ENCODE measurements at places on chromosomes 12 and 14.

- DNase-seq, result no peak
Observed at GRCh38 chr12:102438047-102438826, 42.1 kb downstream of the IGF1 start.

DNA sequence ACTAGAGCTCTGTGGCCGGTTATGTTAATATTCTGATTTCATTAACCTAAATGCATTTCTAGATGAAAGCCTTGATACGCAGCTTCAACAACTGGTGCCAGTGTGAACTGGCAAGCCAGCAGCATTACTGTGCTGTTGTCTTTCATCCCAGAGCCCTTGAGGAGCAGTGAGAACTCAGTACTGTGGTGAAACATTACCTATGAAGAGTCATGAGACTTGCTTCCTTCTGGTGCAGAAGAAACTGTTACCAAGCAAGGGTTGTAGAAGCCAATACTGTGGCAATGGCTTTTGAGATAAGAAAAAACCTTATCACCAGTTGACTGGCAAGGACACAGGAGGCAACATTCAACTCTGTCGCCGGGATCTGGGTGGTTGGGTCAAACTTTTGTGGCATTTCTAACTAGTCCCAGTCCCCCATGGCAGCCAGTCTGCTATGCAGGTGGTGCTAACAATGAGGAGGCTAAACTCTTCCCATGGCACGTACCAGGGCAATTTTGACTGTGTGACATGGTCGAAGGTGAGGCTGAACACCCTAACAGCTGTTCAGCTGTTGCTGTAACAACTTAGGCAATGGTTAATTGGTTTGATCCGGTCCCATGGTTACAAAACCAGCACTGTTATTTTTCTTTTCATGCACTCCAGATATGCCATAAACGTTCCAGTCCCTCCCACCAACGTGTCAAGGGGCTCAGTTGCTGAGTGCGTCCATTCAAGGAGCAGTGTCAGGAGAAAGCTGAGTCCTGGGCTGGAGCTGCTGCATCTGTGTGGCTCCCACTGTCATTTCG is 12.6 kb upstream of the LGALS3 start:
- no peak for DNase-seq

DNA sequence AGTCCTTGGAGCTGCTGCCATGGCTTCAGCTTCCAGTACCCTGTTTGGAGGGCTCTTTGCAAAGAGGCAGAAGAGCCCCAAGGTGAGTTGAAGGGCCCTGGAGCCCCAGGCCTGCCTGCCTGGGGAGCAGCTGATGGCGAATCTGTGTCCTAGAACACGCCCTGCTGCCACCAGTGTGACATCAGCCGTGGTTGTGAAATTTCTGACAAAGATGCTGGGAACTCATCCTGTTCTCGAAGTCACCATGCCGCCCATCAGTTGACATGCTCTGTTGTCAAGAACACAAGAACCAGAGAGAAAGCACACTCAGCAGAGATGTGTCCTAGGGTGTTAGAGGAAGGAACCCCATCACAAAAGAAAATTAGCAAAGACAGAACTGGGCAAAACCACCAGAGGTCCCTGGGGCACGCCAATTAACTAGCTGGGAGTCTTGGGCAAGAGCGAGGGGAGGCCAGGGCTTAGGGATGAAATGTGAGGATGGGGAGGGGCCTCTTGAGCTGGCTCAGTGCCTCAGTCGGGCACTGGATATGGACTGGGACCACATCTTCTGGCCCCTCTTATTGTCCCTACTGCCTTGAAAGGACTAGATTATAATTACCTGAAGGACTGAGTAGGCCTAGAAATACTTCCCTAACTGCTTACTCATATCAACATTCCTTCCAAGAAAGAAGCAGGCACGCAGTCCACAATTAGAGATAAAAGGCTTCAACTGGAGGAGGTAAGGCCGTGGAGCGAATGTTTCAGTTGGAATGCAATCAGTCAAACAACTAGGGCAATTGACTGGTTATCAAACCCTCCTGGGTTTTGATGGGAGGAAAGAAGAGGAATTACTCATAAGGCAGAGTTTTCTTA is 163.1 kb downstream of the CACNA1C start:
- DNase-seq, result peak; percentile 33

DNA sequence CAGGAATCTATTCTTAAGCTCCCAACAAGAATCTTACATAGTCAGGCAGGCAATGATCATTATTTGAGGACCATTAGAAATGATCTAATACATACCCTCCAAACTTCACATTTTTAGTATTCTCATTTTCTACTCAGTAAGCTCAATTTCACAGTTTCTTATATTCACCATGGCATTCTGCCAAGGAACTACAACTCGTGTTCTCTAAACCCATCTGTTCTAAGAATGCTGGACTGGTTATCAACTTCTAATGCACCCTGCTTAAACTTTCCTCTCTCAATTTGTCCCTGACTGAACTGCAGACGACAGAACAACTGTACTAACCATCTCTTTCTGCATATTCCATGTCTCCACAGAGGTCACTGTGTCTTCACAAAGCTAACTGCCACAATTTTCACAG is 58.6 kb downstream of the GXYLT1 start:
- DNase-seq, result no peak

GRCh38 chr12:127745469-127746212 is 521.3 kb upstream of the TMEM132C start:
- peak; percentile 14 for DNase-seq

GRCh38 chr12:56020423-56021184 is at the start of gene IKZF4:
Gene IKZF4 (plus strand): TSS chr12:56021043. CDS start chr12:56021494, 451 bp downstream.
- no peak for DNase-seq

DNA sequence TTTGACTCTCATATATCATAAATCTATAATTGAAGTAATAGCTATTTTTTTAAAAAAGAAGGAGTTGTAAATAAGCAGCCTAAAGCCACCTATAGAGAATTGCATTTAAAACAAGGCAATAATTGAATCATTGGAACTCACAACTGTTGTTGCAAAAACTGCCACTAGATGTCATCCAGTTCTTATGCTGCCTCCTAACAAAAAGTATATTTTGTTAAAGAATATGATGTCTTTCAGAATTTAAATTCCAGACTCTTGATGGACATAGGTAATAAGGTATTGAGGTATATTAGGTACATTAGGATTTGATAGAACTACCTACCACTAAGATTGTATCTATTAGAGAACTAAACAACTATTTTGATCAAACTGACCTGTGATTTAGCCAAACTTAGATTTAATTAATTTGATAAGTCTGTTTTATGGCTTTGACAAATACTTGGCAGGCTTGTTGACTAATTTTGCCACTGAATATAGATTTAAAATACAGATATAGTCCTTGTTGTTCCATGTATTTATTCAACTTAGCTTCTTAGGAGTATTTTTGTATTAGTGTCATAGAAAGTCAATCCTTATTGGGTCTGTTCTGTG is 401.4 kb downstream of the RPL10L start:
- DNase-seq, result no peak

DNA sequence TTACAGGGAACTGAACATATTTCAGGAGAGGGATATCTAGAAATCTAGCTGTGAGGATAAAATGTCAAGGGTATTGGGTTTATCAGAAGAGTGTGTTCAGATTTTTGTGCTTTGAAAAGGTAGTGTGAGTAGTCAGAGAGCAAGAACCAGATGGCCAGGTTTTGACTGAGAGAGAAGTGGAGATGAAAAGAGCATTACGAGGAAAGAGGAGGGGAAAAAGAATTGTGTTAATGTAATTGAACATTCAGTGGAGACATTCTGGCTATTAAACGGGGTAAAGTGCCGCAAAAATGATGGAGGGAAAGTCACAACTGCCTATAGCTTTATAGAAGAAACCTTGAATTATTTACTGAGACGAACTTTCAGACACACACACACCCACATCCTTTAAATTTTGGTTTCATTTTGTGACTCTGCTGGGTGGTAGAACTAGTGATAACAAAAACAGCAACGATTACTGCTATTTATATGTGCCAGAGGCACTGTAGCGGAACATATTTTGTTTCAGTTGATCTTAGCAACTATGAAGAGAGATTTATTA is 213.6 kb downstream of the ERC1 start:
- no peak for DNase-seq

Data from fibroblast of skin of left biceps (primary cell).